ENCODE measurements at places on chromosomes 6 and 20.

DNA sequence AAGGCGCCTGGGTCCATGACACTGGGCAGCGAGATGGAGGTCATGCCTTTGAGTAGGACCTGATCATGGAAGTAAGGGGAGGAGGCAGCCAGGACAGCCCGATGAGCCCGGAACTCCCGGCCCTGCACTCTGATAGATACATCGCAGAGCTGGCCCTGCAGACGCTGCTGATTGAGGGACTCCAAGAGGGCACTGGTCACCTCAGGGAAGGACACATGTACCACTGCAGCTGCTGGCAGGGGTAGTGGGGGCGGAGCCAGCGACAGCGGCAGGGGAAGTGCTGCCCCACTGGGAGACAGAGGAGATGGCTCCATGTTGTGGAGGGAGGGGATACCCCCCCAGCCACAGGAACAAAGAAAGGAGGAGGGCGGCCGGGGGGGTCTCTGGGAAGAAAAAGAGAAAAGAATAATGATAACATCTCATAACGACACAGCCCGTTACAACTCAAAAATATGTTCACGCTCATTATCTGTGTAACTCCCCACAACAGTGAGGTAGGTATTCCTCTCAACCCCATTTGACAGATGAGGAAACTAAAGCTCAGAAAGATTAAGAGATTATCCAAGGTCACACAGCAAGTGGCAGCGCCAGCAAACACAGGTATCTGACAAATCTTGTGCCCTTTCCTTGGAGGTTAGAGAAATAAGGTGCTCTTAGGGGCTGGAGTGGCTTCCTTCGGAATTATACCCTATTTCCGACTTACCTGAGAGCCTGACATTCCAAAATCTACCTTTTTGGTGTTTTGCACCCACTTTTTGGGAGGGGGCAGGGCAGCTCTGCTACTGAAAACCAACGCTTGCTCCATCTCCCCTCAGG lies 733 bp downstream of the ZBTB22 start:
- DNase-seq: no peak

DNA sequence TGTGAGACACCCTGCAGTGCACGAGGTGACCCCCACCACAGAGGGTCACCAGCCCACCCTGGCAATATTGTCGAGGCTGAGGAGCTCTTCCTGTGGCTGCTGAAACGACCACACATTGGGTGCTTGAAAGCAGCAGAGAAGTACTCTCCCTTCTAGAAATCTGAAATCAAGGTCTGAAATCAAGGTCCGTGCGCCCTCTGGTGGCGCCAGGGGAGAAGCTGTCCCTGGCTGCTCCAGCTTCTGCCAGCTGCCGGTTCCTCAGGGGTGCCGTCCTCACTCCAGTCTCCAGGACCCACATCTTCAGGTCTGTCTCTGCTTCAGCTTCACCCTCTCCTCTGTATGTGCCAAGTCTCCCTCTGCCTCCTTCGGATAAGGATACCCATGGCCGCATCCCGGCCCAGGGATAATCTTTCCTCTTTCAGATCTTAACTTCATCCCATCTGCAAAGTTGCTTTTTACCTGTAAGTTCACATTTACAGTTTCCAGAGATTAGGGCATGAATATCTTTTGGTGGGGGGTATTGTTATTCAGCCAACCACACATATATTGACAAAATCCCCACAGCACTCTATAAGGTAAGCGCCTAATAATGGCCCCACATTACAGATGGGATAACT lies 108.3 kb upstream of the PHACTR3 start:
- DNase-seq: peak; percentile 65

DNA sequence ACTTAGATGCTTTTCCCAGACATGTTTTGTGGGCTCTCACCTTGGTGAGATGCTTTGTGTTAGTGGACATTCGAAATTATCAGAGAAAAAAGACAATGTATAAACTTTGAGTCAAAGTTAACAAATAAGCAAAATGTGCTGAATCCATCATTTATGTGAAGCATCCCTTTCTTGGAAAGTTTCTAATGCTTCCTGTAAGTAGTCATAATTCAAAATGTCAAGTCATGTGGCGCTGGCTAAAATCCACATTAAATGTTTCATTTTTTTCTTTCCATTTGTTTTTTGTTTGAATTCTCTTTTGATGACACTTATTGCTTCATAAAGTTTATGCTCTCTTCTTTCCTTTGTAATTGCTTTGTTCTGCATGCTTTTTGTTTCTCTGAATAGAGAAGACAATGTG lies 107.2 kb upstream of the CENPW start:
- no peak for DNase-seq

- DNase-seq: no peak
Measured at GRCh38 chr6:117169781-117170281, 95.5 kb upstream of the VGLL2 start.

DNA sequence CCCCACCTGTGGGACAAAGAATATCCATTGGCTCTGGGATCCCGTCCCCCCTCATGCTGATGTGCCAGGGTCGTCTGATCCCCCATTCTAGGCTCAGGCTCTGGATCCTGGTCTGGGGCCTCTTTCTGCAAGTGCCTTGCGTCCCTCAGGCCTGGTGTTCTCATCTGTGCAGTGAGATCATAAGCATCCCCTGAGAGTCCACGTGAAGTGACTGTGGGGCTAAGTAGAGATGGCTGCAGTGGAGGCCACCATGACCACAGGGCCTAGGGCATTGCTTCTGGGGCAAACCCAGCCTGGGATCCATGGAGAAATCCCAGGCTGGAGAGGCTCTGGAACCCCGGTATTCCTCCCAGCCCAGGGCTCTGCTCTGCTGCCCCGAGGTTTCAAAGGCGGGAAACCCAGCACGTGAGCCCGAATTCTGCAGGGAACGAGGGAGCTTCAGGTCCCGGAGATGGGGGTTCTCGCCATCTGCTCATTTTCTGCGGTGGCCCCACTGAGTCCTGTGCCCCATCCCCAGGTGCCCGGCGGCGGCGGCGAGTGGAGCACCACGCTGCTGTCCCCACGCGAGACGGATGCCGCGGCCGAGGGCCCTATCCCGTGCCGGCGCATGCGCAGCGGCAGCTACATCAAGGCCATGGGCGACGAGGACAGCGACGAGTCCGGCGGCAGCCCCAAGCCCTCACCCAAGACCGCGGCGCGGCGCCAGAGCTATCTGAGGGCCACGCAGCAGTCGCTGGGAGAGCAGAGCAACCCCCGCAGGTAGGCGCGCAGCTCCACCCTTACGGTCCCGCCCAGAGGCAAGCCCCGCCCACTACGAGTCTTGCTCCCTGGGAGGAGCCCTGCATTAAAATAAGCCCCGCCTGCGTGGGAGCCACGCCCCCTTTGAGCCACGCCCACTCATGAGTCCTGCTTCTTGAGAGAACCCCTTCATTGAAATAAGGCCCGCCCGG lies 105.5 kb upstream of the MYL9 start:
- DNase-seq: no peak

DNA sequence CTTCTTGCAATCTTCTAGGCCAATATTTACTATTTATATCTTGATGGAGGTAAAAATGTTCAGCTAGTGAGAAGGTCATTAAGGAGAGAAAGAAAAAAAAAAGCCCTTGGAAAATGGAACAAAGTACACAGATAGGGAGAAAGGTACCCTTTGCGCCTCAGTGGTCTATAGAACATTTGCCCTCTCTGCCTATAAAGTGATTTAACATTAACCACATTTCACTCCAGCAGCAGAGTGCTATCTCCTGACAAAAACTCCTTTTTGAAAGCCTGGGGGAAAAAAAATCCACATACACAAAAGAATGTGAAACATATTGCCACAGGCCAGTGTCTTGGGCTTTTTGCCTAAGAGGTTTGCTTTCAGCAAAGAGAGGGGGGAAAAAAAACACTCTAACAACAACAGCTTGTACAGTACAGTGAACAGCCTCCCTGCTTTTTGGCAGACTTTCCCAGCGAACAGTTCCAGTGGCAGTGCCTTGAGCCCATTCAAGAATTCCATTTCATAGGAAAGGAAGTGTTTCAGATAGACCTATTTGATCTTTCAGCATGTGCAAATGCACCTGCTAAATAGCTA lies 695 bp downstream of the ARHGAP18 start:
- DNase-seq: no peak

- DNase-seq: no peak
Measured at GRCh38 chr6:112038268-112038667, 15.6 kb upstream of the CCN6 start.

Measured in H4 (cell line).